ENCODE measurements at places on chromosomes 11 and 22.

GRCh38 chr11:62707277-62707861 is at the start of the genes BSCL2 and GNG3:
TSS of gene BSCL2 (minus strand) at chr11:62707424. CDS start at chr11:62707195, 229 bp downstream.
TSS of gene GNG3 (plus strand) at chr11:62707676. CDS start at chr11:62708296, 620 bp downstream.
- peak; percentile 97 for DNase-seq

DNA sequence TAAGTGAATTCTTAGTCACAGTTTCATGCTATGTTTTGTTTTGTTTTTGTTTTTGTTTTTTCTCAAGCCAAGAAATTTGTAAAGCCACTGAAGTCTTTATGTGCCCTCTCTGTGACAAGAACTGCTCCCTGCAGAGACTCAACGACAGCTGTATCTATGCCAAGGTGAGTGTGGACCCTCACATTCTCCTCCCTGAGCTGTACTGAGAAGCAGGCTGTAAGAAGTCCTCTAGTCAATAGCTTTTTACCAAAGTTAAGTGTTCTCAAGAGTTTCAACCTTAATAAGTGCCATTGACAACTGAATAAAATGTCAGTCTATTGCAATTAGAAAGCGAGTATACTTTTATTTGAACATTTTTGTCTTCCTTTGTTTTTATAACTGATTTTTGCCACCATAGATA is 18.9 kb downstream of the MUC15 start:
- no peak for DNase-seq

DNA sequence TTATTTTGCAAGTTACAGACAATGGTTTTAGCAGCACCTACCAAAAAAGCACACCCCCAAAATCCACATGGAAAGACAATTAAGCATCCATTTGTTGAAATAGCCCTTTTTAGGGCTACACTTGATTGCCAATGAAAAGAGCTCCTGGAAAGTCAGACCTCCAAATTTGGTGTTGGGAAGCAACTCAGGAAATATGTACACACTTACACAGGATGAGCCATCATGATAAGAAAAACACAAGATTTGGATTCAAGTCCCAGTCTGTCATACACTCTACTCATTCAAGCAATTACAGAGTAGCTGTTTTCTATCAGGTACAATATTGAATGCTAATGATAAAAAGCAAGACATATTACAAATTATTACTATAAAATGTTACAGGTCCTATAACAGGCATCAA is 31.5 kb downstream of the FAM168A start:
- no peak for DNase-seq

DNA sequence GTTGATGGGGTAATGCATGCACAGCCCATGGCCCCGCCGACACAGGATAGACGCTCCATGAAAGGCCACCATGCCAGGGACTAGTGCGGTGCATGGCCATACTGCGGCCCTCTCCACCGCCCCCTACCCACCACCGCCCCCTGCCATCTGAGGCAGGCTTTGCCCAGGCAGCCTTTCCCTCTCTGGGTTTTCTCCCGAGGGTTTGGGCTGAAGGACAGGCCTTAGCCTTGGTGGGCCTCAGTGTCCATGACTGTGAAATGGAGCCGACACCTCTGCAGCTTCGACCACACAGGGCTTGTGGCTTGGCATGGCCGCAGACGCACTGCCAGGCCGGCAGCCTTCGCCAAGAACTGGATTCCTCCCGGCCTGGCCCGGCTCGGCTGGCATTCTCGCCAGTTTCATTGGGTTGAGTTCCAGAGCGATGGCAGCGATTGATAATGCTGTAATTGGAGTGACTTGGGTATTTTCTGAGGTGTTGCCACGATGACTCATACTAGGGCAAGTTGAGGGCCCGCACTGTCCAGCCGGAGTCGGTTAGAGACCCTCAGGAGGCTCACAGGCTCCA is 111.3 kb downstream of the WNT7B start:
- DNase-seq = no peak

DNA sequence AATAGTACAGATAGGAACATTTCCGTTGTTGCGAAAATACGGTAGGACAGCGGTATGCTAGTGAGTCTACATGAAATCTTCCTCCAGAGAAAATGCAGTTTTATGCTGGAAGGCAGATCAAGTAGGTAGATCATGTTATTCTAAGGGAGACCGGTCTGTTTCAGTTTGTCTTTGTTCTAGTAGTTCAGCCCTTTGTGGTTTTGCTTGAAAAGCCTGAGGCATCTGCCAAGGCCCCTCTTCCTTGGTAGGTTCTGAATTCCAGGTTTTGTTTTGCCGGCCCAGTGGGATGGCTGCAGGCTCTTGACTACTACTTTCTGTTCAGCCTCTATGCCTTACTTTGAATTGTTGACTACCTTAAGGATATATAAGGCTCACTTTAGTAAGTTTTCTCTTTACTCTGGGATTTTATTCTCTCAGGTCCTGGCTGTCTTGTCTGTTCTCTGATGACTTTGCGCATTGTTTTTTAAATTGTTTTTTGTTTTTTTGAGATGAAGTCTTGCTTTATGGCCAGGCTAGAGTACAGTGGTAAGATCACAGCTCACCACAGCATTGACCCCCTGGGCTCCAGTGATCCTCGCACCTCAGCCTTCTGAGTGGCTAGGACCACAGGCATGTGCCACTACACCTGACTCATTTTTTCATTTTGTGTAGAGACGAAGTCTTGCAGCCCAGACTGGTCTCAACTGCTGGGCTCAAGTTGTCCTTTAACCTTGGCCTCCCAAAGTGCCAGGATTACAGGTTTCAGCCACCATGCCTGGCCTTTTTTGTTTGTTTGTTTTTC is 53.7 kb downstream of the HIPK3 start:
- no peak for DNase-seq

- DNase-seq = no peak
Observed at GRCh38 chr11:122271137-122271536, 155.1 kb upstream of the BLID start.

DNA sequence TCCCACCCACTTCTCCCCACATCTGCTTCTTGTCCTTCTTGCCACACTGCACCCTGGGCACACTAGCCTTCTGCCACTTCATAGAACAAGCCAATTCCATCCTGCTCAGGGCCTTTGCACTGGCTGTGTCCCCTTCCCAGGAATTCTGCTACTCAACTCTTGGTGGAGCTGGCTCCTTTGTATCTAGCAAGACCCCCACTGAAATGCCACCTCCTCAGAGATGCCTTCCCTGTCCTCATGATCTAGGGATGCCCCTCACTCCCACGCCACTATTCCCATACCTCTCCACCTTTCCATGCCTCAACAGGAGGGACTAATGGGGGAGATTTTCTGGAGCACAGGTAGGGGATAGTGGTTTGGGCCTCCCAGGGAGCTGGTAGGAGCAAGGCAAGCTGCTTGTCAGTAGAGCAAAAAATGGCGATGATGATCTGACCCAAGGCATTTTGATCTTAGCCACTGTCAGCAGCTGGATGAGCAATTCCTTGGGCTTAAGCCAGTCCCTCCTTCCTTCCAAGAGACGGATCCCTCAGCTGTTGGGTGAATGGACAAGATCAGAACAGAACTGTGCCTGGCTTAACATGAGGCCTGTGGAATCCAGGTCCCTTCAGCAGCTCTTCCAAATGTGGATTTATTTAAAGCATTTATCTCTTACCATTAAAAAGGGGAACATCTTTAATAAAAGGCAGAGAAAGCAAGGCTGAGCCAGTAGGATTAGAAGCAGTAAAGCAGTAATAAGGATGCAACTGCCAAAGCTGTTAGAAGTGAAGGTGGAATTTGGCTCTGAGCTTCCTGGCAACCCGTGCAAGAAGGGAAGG is 4.0 kb upstream of the PRDM11 start:
- no peak for DNase-seq

- DNase-seq = no peak
Observed at GRCh38 chr11:118008271-118008911, 22.2 kb downstream of the IL10RA start.

DNA sequence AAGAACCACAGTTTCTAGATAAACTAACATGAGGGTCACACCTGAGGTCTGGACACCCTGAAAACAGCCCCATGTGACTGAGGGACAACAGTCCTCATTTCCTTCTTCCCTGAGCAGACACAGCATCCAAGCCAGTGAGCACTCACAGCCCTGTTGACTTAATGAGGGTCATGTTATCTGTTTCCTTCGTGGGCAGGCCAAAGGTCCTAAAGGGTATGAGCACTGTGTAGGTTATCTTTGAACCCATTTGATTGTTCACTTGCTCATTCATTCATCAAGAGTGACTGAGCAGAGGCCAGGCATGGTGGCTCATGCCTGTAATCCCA is 170.7 kb upstream of the B3GAT1 start:
- no peak for DNase-seq

DNA sequence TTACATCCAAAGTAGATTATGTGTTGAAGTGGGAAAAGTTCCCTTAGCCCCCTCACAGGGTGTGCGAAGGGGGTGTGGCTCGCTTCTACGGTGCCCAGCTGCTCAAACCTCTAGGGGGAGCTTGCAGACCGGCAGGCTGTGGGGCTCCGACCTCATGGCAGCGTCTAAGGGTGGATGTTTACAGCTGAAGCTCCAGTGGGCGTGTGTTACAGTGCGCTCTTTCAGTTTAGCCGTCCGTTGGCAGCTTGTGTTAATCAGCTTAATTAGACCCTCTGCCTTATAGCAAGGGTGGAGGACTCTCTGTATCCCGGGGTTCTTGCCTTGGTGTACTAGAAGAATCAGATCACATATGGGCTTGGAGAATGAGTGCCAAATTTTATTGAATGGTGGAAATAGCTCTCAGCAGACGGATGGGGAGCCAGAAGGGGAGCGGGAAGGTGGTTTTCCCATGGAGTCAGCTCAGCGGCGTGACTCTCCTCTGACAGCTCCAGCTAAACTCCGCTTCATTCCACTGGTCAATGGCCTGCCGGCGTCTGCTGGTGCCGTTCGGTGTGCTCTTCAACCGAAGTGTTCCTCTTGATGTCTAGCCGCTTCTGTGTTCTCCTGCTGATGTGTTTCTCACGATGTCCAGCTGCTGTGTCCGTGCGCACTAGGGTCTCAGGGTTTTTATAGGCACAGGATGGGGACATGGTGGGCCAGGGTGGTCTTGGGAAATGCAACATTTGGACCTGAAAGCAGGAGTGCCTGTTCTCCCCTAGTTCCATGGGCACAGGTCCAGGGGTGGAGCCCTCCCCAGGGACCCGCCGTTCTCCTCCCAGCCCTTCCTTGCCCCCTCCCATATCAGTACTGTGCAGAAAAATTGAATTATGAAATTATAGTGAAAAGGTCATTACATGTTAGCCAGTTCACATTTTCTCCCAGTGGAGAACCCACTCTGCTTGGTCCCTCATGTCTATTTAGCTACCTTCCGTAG is 28.6 kb upstream of the OR10G7 start:
- DNase-seq = no peak

DNA sequence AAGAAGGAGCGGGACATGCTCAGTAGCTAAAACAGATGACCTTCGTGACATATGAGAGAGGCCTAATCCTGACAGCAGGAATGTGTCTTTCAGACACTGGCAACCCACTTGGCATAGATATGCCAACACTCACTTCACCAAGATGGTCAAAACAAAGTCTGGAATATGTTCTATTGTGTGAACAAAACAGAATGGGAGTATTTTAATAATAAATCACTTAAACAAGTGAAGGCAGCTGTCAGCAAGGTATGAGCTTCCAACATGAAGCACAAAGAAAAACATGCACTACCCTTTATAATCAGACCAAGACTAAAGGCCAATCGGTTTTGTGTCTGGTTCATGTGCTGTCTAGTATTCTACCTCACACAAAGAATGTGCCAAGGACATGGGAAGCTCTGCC is 23.1 kb downstream of the CCDC34 start:
- DNase-seq = no peak

GRCh38 chr22:29458551-29458950 is 20.2 kb downstream of the RFPL1 start:
- no peak for DNase-seq

- no peak for DNase-seq
Observed at GRCh38 chr22:37235897-37236607, 8.0 kb downstream of the RAC2 start.

GRCh38 chr11:110468121-110468520 is 38.4 kb downstream of the FDX1 start:
- no peak for DNase-seq

Data from cerebellar nuclear complex (tissue), 1 donor.